ENCODE measurements at places on chromosomes 4 and X.

- no peak for DNase-seq
These were observed 13.3 kb downstream of the PDZD4 start for GRCh38 chrX:153816831-153817690.

DNA sequence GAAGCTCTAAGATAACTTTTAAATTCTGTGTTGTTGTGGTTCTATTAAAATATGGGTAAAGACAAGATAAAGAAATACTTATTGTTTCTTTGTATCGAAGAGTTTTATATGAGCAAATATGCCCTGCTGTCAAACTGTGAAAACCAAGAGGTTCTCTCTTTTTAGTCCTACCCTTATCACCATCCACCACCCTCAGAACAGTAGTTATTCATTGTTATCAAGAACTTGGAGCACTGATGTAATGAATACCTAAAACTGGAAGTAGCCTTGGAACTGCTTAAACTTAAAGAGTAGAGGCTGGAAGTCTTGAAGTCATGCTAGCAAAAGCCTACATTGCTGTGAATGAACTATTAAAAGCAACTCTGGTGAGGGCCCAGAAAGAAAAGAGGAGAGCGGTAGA, 9.2 kb downstream of the PIR start:
- DNase-seq = no peak

GRCh38 chrX:67346667-67347066, 197.2 kb upstream of the AR start:
- DNase-seq = no peak

DNA sequence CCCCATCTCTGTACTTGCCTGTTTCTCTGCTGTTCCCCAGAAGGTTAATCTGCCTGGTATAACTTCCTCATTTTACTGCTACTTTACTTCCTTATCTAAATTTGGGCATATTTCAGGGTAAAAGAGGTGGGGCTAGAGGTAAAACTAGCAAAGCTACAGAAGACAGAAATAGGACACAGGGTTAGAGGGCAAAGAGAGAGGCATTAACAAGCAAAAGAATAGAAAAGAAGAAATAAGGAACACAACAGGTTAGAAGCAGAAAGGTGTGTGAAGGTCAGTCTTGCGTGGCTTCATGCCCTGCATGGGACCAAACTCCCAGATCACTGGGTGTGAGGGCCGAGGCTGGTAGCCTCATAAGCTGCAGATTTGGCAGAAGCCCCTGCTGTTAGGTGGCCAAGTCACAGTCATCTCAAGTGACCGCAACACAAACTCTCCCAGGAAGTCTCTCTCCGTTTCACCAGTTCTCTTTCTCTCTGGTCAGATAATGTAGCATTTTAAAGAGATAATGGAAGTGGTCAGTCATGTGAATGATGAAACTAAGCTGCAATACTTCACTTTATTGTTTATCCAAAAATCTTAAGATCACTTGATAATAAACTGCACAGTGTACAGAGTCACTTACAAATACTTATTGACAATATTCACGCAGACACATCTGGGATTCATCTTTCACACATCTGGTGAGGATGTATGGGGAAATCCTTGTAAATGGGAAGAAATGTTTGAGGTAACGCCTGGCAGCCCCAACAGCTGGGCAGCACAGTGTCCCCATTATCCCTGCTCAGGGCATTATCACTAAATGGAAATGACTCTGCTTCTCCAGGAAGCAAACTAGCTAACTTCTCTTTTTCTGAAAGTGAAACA, 16.4 kb downstream of the TMEM154 start:
- DNase-seq = no peak

- no peak for DNase-seq
These were observed 17.7 kb upstream of the CEP135 start for GRCh38 chr4:55931043-55931442.
